ENCODE measurements at places on chromosomes 3 and 15.

DNA sequence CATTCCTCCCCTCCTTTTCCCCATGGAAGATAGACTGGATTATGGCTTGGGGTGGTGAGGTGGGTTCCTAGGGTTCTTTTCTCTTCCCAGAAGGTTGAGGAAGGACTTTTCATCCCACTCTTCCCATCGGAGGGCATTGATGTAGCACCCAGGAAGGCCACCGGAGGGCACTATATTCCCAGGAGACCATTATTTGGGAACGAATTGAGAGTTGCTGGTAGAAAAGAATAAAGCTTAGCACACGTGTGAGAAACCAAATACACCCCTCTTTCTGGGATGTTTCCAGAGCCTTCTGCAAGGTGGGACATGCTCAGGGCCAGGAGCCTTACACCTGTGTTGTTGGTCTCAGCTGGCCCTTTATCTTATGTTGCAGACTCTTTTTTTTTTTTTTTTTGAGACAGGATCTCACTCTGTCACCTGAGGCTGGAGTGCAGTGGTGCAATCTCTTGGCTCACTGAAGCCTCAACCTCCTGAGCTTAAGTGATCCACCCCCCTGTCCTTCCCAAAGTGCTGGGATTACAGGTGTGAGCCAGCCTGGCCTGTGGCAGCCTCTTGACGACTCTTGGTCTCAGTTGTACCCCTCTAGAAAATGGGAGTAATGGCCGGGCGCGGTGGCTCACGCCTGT lies 6.3 kb upstream of the CDC25A start:
- DNase-seq = peak; percentile 36

- DNase-seq = peak; percentile 10
Measured at GRCh38 chr15:101578443-101578894, 73.7 kb downstream of the TM2D3 start.

DNA sequence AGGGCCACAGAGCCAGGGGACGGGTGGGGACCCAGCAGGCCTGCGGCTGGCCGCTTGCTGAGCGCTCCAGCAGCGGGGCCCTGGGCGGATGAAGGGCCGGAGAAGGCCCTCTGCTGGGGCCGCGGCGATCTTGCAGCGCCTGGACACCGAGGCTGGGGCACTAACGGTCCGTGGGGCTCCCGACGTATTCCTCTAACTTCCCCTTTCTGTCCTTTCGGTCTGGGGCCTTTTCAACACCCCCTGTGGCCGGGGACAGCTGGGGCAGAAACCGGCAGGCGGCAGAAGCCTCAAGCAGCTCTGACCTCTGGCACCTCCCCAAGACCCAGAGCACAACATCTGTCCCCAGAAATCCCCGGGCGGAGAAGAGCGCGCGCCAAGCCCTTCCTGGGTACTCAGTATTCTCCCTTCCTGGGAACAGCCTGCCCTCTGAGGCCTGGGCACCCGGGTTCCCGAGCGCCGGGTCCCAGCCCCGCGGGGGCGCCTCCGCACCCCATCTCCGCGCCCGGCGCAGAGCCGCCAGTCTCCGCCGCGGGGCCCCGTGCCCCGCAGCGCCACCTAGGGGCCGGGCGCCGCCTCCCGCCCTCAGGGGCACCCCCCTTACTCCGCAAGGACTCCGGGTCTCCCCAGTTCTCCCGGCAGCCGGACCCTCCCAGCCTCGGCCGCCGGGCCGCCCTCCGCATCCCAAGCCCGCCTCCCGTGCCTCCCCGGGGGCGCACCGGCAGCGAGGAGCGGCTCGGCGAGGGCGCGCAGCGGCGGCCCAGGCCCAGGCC lies 582 bp upstream of the SLCO3A1 start:
- DNase-seq = peak; percentile 65

- no peak for DNase-seq
Measured at GRCh38 chr3:140573011-140573410, 104.9 kb upstream of the TRIM42 start.

- DNase-seq = no peak
Measured at GRCh38 chr3:16319307-16319706, 54.3 kb downstream of the OXNAD1 start.

DNA sequence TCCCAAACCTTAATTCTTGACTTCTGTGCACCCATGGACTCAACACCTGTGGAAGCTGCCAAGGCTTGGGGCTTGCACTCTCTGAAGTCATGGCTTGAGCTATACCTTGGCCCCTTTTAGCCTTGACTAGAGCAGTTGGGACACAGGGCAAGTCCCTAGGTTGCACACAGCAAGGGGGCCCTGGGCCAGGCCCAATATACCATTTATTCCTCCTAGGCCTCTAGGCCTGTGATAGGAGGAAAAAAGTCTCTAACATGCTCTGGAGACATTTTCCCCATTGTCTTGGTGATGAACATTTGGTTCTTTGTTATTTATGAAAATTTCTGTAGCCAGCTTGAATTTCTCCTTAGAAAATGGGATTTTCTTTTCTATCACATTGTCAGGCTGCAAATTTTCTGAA lies 186.1 kb downstream of the SEMA6D start:
- no peak for DNase-seq

DNA sequence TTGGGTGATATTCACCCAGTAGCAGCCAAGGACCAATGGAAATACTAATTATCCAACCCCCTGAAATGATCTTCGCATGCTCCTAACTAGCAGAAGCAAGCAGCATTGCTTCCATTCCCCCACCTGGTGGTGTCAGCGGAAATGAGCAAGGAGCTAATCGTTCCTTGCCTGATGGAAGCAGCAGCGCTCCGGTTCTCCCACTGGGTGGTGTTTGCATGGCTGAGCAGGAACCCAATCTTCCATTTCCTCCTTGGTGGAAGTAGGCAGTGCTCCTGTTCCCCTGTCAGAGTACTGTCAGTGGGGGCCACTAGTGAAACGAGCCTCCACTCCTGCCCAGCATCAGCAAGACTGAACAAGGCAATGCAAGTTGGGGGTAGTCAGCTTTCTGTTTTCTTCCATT lies 311.5 kb downstream of the CACNA2D3 start:
- no peak for DNase-seq

DNA sequence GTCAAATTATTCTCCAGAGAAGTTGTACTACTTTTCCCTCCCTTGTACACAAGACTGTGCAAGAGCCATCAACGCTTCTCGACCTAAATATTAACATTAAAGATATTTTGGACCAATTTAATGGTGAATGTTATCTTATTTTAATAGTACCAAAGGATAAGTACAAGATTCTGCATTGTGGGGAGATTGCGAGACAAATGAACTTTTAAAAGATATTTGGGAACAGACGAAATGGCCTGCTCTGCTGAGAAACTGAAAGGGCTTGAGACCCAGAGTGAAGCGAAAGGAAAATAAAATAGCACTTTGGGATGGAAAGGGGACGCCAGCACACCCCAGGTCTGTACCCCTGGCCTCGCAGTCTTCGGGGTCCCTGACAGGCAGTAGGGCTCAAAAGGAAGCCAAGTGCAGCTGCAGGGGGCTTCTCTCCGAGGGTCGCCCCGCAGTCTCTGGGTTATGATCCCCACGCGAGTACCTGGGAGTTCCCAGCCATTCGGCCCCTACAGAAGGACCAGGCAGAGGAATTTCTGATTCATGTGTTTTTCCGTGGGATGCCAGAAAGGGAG lies 97.6 kb upstream of the VGLL3 start:
- DNase-seq = peak; percentile 9

GRCh38 chr3:110494728-110495127 lies 576.9 kb upstream of the NECTIN3 start:
- no peak for DNase-seq

DNA sequence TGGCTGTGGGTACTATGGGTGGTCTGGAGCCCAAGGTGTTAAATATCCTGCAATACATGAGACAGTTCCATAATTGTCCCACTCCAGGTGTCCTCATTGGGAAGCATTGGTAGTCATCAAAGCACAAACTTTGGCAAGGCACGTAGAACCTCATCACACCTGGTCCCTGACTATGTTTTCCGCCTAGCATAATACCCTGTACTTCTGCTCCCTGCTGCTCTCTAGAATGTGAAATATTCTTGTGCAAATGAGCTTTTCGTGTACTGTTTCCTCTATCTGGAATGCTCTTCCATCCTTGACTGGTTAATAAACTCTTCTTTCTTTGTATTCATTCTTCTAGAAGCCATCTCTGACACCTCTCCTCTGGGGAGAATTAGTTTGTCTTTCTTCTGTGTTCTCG lies 103.2 kb downstream of the EBLN2 start:
- DNase-seq = no peak

- peak; percentile 68 for DNase-seq
Measured at GRCh38 chr3:33377931-33378330, 62.3 kb downstream of the UBP1 start.

DNA sequence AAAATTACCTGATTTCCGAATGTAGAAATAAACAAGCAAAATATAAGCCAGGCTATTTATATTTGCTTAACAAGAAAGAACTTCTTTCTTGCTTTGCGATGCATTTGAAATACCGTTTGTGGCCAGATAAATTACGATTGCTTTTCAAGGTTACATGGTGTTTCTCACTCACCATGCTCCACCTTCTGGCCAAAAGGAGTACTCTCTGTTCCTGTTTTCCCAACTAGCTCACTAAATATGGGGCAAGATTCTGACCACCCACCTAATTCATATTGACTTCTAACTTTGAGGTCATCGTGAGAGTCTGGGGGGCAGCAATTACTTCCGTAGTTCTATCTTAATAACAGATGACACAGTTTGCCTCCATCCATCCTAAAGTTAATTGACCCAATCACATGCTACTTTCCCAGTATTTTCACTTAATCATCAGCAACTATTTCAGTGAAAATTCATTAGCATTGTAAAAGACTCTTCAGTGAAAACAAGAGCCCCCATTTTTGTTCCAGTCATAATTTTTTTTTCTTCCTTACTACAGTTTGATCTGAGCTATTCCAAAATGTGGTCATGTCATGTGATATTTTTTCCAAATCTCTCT lies 25.9 kb downstream of the ACP3 start:
- DNase-seq = peak; percentile 52

DNA sequence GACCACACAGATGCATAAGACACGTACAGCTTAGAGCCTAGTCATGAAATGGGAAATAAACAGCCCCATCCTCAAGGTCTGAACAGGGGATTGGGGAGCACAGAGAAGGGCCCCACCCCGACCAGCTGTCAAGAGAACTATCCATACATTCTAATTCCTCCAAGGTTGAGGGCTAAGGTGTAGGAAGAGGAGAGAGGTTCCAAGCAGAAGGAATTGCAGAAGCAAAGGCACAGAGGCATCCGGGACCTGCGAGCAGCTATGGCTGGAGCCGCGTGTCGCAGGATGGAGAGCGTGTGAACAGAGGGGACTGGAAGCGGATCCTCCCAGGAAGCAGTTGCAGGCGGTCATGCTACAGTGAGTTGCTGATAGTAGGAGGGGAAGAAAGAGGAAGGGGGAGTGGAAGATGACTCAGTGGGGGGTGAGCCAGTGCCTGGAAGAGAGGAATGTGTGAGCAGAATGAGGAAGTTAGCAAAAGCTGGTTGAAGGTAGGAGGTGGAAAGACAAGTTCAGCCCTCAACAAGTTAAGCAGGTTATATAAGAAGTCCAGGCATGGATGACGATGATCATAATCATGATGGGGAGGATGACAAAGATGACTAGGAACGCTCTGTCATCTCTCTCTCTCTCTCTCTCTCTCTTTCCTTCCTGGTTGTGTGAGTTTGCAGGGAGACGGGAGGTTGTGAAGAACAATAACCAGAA lies 89.7 kb downstream of the LIPC start:
- DNase-seq = peak; percentile 66

- peak; percentile 94 for DNase-seq
Measured at GRCh38 chr3:197317250-197317963, 19.0 kb upstream of the DLG1 start.

GRCh38 chr3:42815826-42816225 lies 6.6 kb downstream of the ACKR2 start:
- no peak for DNase-seq

DNA sequence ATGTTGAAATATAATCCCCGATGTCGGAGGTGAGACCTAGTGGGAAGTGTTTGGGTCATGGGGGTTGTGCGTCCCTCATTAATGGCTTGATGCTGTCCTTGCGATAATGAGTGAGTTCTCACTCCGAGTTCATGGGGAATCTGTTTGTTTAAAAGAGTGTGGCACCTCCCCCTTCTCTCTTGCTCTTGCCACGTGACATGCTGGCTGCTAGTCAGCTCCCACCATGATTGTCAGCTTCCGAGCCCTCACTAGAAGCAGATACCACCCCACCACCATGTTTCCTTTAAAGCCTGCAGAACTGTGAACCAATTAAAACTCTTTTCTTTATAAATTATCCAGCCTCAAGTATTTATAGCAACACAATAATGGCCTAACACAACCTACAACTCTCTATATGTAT lies 166.3 kb upstream of the MBNL1 start:
- DNase-seq = no peak

DNA sequence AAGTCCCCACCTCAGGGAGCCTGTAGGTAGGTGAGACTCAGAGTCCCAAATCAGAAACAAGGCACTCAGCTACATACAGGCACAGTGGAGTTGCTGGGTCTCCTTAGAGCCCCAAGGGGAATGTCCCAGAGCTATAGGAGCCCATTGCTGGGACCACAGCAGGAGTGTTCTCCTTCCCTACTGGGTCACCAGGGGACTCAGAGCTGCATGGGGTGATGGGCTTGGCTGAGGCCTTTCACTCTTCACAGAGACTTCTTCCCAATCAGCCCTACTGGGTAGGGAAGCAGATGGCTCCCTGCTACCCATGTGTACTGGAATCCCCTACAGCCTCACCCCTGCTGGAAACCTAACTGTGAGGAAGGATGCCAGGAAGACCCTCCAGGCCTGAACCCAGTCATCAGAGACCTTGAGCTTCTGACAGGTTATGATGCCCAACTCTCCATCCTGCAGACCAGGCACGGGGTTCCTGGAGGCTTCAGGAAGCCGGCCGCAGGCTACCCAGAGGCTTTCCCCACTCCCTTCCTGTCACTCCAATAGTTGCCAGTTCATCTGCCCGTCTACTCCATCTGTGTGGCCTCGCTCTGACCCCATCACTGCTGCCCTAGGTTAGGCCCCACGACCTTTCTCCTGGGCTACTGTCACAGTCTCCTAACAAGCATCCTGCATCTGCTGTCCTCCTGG lies 24.0 kb downstream of the RASGRF1 start:
- DNase-seq = no peak

DNA sequence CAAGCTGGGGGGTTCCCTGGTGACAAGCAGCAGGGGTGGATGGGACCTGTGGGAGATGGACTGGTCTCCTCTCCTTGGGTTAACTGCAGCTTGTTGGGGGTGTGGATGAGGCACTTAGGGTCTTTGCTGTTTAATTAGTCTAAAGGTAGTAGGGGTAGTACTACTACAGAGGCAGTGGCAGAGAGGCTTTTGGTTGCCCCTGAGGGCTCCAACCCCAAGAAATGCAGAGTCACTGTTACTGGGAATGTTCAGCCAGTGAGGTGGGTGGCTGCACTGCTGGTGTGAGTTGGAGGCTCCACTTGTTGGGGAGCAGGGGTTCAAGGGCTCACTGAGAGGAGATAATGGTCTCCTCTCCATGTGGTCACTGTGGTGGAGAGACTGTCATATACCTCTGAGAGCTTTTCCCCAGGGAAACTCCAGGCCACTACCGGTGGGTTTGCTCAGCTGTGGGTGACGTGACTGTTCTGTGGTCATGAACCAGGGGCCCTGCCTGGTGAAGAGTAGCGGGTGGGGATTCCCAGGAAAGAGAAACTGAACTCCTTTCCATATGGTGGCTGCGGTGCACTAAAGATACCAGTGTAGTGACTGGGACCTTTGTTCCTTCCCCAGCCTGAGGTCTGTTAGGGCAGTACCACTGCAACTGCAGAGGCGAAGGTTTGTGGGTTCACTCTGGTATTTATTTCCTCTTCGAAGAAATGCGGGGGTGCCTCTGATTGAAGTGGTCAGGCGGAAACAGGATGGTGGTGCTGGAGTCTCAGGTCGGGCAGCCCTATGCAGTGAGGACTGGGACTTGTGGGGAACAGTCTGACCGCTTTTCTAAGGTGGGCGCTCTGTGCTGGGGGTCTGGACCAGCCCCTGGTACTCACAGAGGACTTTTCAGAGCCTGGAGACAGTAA lies 68.9 kb upstream of the TNFSF10 start:
- DNase-seq = no peak

All from AG10803 (cell line).